Skeletal muscle cell (primary cell): ENCODE measurements at places on chromosomes 3 and 15.
A peak's percentile ranks its signal among the peaks of the same experiment; 100 is the strongest.

GRCh38 chr3:184405075-184406030 is 25.5 kb downstream of the CHRD start:
- no peak for DNase-seq

DNA sequence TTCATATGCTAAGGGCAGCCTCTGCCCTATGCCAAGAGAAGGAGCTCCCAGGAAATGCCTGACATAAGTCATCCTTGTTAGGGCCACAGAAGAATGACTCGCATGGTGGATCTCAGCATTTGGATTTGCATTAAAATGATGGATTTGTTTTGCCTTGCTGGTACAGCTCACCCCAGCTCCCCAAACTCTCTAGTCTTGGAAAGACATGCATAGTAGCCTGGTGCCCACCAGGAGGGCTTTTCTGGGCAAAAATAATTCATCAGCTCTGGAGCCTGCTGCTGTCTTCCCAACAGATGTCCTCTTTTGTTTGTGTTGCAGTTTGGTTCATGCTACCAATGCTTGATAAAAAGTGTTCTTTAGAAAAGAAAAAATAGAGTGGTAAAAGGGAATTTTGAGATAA is 833.0 kb downstream of the AGBL1 start:
- DNase-seq, result no peak

DNA sequence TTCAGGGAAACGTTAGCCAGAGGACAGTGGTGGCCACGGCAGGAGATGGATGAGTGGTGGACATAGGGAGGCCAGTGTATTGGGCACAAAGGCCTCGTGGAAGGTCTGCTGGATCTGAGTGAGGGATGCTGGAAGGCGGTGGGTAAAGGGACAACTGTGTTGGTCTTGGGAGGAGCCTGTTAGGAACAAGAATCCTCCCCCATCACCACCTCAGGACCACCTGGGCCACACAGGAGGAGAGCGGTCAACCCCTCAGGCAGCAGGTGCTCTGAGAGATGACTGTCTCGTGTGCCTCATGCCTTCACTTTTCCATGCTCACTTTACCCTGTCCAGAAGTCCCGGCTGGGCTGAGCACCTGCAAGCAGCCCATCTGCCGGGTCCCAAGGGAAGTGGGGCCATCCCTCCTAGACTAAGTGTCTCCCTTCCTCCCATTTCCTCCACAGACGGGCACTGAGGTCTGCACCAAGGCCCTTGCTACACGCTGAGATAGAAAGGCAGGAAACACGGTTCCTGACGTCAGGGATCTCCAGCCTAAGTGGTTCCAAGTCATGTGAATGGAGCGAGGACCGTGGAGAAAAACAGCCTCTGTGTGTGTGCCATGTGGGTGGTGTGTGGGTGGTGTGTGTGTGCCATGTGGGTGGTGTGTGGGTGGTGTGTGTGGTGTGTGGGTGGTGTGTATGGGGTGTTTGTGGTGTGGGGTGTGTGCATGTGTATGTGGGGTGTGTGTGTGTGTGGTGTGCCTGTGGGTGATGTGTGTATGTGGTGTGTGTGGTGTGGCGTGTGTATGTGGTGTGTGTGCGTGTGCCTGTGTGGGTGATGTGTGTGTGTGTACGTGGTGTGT is 47.8 kb upstream of the CTSH start:
- no peak for DNase-seq

GRCh38 chr3:27310688-27311087 is 58.5 kb downstream of the NEK10 start:
- DNase-seq, result no peak

DNA sequence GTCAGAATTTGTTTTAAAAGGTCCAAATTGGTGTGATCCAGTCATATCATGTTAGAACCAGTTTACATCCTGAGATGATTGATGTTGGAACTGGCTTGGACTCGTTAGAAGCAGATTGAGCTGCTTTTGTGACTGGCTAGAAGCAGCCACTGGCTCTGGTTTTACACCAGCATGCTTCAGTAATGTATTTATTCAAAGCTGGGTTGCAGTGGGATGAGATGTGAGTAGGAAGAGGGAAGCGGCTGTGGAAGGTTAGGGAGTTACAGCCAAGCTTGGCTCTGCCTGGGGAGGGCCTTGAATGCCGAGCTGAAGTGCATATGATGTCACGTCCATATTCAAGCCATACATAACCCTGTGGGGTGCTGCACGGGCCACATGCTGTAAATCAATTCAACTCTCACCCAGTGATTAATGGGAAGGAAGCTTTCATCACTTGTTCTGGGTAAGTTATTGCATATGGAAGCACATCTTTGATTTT is 104.0 kb upstream of the SMAD3 start:
- DNase-seq, result no peak

DNA sequence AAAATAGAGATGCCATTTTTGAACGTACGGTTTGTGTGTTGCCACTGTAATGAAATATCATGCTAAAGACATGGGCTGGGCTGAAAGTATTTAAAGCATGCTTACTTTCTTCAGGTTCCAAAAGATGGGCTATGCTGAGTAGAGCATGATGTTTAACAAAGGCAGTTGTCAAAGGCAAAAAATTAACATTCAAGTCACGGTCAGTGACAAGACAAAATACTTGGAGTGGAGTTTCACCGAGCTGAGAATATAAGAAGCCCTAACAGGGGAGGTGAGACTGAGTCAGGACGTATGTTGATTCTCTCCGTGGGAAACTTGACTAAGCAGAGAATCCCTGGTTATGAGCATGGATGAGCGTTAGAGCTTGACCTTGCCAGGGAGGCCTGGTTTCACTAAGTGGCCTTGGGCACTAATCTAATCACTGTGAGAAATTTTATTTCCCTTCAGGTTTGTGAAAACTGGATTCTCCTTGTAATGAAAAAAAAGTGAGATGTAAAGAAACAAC is 218.2 kb upstream of the ADAMTS9 start:
- DNase-seq, result no peak

DNA sequence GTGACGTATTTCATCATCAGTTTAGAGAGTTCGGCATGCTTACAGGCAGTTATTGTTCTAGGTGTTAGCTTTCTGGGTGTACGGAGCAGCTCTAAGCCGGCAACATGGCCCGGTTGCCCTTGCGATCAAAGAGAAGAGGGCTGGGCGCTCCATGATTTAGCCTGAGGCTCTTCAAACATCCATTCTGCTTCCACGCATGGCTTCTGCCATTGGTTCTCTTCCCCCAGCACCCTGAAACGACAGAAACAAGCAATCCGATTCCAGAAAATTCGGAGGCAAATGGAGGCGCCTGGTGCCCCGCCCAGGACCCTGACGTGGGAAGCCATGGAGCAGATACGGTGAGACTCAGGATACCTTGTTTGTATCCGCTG is 574 bp downstream of the NGRN start:
- DNase-seq, result no peak

DNA sequence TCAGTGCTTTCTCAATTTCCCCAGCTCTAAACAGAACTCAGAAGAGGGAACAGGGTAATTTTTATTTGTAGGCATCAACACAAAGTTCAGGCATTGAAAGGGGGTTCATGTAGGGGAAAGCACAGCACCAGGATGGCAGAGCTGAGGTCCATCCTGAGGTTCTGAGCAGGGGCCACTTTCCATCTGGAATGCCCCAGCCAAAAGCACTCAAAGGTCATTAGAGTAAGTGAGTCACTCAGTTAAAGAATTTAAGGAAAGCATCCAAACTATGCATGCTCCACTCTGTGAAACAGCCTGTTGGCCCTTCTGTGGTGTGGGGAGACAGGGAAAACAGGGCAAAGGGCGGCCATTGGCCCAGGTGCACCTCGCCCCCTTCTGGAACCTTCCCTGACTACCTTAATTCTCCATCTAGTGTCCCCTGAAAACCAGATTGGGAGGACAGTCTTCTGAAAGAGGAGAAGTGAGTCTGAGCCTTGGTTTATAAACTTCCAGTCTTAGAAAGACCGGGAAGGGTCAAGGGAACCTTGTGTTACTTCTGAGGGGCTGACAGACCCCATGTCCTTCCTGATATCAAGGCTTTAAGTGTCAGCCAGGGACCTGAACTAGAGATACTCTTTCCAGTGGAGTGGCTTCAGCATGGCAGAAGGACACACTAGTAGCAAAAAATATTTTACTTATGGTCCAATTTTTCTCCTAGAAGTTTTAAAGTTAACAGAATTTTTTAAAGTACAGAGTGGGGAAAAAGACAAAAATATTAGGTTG is 133.3 kb downstream of the MYLK start:
- peak; percentile 17 for DNase-seq

DNA sequence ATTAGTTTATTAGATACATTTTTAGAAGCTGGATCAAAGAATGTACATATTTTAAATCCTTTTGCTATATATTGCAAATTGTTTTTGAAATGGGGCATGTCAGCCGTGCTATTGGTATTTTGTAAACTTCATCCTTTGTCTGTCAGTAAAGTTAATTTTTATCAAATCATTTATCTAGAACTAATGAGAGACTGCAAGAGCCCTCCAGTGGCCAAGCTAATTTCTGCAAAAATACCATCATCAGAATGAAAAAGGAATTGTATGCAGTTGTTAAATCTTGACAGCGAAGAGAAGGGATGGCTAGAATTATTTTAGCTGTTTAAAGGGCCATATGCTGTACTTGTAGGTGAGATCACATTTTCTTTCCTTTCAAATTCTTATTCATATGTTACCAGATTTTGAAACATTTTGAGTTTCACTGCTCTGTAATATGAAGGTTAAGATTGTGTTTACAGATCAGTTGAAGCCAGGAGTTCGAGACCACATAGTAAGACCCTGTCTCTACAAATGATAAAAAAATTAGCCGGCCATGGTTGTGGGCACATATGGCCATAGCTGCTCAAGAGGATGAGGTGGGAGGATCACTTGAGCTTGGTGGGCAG is 8.1 kb upstream of the CLDN11 start:
- DNase-seq, result no peak

DNA sequence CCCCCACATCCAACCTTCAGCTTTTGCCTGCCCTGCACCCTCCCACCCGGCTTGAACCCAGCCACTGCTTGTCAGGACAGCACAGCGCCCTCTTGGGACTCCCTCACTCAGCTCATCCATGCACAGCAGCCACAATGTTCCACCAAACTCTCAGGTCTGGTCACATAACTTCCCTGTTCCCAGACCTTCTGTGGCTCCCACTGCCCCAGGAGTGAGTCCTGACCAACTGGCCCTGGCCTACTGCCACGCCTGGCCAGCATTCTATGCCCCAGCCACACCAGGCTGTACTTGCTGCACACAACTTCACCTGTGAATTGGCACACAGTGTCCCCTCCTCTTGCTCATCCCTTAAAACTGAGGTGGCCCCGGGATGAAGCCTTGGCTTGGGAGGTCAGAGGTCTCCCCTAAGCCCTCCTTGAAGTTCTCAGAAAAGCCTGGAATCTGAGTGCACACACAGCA is 21.0 kb downstream of the PLXNB1 start:
- DNase-seq, result no peak
